ENCODE measurements at places on chromosomes 12 and 14.

DNA sequence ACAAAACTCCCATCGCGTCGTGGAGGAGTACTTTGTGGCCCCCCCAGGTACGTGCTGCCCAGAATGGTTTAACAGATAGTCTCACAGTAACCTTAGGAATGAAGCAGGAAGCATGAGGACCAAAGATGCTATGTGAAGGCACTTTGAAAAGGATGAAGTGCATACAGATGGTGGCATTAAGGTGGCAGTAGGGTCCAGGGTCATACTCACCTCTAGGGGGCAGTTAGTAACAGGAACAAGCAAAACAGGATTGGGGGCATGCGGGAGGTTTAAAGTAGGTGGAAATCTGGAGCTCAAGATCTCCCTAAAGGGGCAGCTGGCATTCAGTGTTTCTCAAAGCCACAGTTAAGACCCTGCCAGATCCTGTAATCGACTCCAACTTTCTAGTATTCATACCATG, 10.9 kb downstream of the GATC start:
- no peak for DNase-seq

- no peak for DNase-seq
Observed at GRCh38 chr12:124306686-124307555, 12.0 kb downstream of the RFLNA start.

DNA sequence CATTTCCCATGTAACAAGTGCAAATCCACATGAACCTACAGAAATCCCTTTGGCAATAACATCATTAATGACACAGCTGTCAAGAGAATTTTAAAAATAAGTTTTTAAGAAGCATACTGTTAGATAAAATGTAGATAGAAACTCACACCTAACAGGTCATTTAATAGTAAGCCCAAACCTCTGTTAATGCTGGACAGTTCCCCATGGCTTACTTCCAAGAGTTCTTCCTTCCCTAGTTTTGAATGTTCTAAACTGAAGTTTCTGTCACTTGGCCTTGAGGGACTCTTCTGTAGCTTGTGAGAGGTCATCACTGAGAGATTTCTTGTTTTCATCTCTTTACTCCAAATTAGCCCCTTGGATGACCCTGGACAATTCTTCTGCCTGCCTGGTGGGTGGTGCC, 22.7 kb downstream of the OTX2 start:
- DNase-seq: no peak

- DNase-seq: no peak
Observed at GRCh38 chr12:113855998-113856397, 110.1 kb downstream of the RBM19 start.

DNA sequence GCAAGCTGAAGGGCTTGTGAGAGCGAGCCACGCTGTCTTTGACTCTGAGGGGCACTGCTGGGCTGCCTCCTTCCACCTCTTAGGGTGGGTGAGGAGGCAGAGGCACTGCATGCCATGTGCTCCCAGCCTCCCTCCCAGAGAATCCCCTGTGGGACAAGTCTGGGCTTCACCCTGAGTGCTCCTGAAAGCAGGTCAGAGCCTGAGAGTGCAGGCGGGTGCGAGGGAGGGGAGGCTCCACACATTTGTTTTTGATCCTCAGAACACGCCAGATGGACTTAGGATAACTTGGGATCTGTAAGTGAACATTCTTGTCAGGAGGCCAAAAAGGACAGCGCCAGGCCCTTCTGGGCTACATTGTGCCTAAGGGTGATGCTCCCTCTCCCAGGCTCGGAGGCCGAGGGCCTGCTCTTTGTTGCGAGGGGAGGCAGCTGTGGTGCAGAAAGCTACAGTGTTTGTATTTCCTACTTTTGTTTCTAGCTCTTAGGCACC, 155.4 kb downstream of the TMX1 start:
- DNase-seq: no peak

GRCh38 chr12:113200021-113200797, 14.7 kb downstream of the RITA1 start:
- DNase-seq: no peak

- no peak for DNase-seq
Observed at GRCh38 chr12:121697093-121697698, 15.4 kb upstream of the TMEM120B start.

GRCh38 chr12:3726456-3726855, 26.5 kb downstream of the CRACR2A start:
- DNase-seq: no peak

DNA sequence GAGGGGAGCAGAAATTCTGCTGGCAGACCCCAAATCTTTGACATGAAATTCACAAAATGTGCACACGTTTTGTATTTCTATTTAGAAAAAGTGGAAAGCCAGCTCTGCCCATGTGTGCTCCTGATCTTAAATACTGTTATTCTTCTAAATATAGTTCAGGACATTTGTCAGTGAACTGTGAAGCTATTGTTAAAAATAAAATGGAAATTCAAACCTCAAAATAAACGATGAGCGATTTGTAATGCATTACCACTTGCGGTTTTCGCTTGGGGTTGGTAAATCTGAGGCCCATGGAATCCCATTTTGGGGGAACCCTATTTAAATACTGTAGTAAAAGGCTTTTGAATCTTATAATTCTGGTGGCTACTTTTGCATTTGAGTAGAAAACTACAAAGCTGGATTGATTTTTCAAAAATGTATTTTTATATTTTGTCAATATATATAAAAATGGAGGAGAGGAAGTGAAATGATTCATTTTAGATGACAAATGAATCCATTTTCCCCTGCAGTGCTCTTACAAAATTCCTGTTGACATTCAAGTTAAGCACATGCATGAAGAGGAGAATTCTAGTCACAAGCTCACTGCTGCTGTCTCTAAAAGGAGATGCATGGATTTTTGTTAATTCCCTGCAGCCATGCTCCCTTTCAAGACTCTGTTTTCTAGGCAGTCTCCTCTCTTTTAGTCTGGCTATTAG, 47.1 kb downstream of the FLRT2 start:
- no peak for DNase-seq

- DNase-seq: no peak
Observed at GRCh38 chr12:109458771-109459208, 18.3 kb downstream of the KCTD10 start.

DNA sequence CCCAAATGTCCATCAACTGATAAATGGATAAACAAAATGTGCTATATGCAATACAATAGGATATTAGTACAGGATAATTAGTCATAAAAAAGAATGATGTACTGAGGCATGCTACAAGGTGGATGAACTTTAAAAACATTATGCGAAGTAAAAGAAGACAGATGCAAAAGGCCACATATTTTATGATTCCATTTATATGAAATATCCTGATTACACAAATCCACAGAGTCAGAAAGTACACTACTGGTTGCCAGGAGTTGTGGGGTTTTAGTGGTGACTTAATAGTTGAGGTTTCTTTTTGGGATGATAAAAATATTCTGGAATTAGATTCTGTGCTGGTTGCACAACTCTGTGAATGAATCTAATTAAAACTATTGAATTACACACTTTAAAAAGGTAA, 12.6 kb downstream of the TRIM9 start:
- DNase-seq: no peak

DNA sequence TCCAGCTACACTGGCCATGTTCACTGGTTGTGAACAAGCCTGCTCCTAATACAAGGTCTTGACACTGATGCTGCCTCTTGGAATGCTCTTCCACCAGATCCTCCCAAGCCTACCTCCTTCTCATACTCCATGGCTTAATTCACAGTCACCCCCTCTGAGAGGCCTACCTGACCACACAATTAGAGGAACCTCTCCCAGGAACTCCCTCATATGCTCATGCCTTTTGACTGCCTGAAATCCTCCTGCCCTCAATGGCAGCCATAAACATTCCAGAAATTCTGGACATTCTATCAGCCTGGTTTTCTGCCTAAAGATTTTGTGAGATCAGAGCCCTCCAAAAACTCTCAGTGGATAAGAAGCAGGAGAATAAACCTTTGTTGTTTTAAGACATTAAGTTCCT, 340.2 kb downstream of the C12orf75 start:
- DNase-seq: no peak

GRCh38 chr12:103268831-103269514, 226.8 kb downstream of the C12orf42 start:
- DNase-seq: no peak

DNA sequence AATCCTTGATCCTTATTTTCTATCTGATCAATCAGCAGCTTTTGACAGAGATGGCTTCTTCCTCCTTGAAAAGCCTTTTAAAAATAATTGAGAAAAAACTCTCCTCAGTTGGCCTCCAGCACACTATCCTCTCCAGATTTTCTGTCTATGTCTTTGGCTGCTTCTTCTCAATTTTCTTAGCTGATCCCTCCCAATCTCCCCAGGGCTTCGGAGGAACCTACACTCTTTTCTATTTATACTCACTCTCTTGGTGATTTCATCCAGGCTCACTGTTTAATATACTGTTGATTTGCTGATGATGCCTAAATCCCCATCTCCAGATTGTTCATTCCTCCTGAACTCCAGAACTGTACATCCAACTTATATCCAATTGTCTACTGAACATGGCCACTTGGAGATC, 54.8 kb downstream of the RDH12 start:
- no peak for DNase-seq

DNA sequence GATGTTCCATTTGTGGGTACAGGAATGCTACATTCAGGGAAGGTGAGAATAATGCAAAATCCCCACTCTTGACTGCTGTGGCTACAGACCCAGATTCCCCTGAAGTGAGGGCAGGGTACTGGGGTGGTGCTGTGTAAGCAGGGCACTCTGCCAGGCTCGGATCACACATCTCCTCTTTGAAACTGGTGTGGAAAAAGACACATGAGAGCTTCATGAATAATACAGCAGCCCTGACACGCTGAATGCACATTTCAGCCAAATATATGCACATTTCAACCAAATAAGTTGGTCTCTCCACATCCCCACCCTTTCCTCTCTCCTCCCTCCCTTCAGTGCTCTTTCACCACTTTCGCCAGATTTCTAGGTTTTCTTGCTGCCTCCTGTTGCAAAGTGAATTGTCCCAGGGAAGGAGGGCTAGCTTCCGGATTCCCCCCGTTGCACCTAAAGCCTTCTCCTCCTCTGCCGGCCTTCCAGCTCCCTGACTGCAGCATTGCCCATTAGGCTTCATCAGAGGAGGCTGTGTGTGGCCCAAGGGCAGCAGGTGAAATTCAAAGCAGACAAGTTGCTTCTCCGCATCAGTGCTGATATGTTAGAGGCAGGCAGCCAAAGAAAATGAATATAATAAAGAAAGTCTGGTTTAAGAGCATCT, 118.2 kb upstream of the TMCC3 start:
- DNase-seq: no peak

DNA sequence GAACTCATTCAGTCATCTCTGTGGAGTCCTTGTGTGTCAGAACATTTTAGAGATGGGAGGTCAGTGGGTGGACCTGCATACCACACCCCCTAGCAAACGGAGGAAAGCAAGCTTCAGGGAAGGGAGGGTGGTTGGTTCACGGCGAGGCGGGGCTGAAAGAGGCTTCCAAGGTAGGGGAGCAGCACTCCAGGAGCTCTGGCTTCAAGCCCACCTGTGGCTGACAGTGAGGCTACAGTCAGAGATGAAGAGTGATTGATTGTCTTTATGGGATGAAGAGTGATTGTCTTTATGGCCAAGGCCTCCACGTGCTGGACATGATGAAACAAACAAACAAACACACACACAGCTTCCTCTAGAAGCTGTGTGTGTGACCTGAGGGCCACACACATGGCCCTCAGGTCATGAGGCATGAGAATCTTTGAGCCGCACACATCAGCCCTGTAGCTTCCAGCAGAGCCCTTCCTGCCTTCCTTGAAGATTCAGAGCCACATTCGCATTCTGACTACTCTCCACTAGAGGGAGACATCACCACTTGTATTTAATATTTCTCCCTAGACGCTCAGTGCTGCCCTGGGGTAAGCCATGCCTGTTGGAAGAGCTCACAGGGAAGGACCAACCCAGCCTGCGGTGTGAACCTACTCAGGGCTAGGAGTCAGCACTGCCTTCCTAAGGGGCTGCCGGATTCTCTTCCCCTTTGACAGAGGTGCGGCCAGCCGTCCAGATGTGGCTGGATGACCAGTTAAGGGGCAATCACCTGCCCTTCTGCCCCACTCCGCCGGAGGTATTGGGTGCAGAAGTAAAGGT, 54.4 kb upstream of the KCNA1 start:
- DNase-seq: peak; percentile 85

DNA sequence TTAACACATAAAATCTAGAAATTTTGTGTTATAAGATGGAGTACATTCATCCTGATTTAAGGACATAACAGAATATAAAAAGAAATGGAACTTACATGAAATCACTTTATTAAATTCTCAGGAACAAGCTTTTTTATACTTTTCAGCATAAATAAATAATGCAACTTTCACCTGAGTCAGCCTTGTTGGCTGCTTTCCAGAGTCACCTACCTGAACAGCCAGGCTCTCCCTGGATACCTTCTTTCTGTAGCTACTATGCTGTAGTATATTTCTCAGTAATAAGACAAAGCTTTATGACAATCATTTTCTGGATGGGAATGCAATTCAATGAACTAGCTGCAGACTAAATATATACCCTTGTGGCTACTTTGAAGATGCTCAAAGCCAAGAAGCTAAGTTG, 111.9 kb downstream of the NTS start:
- no peak for DNase-seq

GRCh38 chr14:104596451-104596918, 8.1 kb downstream of the TMEM179 start:
- no peak for DNase-seq

- no peak for DNase-seq
Observed at GRCh38 chr12:75656210-75656609, 144.8 kb upstream of the KRR1 start.

DNA sequence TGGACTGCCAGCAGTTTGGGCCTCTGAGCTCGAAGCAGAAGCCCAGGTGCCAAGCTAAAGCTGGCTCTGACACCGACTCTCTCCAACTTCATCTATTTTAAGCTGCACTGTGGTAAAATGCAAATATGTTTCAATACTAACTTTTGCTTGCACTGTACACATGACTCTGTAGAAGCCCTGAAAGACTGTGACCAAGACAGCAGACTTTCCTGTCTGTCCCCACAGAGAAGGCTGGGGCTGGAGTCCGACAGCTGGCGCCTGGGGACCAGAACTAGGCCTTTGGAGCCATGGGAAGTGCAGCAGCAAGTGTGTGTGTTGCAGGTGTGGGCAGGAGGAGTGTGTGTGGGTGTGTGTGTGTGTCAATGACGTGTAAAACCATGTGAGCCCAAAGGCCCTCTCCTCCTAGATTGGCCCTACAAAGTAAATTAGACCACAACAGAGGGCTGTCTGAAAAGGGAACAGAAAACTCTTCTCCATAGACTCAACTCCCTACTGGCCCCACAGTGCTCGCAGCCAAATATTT, 16.4 kb upstream of the RAB35 start:
- no peak for DNase-seq

DNA sequence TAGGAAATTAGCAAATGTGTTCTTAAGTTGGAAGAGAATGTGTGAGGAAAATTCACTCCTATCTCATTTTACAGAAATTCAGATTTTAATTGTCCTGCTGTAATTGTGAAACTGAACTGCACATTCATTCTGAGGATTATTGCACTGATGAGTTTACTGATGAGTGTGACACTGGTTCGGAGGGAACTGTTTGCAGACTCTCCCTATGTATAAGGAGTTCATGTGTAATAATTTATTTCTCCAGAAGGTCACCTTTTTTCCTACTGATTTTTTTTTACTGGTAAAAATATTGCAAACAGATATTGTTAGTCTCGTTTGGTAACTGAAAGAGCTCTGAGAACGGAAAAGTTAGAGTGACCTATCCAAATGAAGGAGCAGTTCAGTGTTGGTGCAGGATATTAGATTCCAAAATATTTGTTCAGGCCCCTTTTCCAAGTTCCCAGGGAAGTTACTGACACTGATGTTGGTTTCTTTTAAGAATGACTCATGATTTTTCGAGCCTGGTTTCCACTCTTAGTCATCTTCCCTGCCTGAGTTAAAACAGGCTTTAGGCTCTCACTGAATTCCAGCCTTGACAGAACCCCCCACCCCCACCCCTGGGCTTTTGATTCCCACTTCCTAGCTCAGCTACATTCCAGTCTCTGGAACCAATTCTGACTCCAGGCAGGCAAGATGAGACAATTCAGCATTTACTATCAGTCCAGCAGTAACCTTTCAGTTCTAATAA, 18.4 kb downstream of the ANO6 start:
- no peak for DNase-seq

Data from ascending aorta (tissue), 2 donors.